ENCODE measurements at places on chromosomes 16 and 17.
A peak's percentile ranks its signal among the peaks of the same experiment; 100 is the strongest.

- DNase-seq = no peak
These were observed 1.9 kb downstream of the EVPLL start for GRCh38 chr17:18379246-18380146.

DNA sequence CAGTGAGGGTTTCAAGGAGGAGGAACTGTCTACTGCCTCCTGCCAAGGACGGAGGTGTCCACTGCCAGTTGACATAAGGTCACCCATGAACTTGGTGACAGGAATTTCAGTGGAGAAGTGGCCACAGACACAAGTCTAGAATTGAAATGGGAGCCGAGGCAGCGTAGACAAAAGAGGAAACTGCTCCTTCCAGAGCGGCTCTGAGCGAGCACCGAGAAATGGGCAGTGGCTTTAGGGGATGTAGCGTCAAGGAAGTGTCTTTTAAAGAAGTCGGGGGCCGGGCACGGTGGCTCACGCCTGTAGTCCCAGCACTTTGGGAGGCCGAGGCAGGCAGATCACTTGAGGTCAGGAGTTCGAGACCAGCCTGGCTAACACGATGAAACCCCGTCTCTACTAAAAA lies 3.1 kb upstream of the SERPINF1 start:
- no peak for DNase-seq

DNA sequence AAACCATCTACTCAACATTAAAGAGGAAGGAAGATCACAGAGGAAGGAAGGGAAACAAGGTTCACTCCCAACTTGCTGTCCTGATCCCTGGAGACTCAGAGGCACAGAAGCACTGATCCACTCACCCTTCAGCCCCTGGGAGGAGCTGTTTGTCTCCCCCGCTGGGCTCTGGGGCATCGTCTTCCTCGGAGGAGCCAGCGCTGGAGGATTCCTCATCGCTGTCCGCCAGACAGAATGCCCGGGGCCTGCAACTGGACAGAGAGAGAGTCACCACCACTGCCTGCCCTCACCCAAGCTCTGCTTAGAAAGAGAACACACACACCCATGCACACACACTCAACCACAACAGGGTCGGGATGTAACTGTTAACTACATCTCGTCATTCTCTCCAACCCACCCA lies 24.8 kb upstream of the ERN1 start:
- DNase-seq = no peak

GRCh38 chr17:72128039-72128438 lies 7.2 kb downstream of the SOX9 start:
- no peak for DNase-seq

DNA sequence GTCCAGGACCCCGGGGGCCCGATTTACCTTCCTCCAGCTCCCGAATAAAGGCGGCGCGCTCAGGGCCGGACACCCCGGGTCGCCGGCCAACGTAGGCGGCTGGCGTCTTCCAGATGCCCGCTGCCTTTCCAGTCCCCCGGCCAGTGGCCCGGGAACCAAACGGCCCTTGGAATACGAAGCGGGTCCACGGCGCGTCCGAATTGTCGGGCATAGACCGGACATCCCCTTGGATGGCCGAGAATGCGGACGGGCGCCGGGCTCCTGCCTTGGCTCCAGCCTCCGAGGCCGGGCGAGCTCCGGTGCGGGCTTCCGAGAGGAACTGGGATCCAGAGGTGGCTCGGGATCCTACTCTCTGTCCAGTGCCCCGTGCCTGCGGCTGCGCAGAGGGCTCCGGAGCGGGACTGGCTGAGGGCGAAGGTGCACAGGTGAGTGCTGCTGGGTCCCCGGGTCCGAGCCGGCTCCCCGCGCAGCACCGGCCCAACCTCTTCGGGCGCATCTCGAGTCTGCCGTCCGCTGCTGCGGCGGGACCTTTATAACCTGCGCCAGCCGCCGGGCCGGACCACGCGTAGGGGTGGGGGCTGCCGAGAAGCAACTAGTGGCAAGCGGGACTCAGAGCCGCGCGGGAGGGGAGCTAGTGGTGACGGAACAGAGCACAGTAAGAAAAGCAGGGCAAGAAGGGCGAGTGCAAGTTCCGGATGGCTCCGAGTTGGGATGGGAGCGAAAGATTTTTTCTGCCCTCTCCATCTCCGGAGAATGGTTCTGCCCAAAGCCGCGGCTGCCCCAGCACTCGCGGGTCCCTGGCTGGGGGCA lies at the start of gene HAP1:
TSS of gene HAP1 (minus strand) at position 505 of the 810 bp plus-strand sequence. CDS start at position 496, 9 bp downstream.
- DNase-seq = peak; percentile 15

DNA sequence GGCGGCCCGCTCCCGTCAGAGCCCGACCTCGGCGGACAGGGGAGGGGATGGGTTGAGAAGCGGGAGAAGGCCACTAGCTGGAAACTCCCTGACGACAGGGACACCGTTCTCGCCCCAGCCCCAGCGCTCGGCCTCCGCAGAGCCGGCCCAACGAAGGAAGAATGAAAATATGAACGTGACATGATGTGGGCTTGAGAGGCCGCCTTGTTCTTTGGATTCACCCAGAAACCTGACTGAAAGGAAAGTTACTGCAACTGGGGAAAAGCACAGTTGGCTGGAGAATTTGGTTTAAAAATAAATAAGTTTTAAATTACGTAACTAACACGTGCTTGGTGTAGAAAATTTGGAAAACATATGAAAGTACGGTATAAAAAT lies 21.1 kb downstream of the NPTX1 start:
- no peak for DNase-seq

- no peak for DNase-seq
These were observed 1.7 kb downstream of the ADORA2B start for GRCh38 chr17:15946611-15947120.

DNA sequence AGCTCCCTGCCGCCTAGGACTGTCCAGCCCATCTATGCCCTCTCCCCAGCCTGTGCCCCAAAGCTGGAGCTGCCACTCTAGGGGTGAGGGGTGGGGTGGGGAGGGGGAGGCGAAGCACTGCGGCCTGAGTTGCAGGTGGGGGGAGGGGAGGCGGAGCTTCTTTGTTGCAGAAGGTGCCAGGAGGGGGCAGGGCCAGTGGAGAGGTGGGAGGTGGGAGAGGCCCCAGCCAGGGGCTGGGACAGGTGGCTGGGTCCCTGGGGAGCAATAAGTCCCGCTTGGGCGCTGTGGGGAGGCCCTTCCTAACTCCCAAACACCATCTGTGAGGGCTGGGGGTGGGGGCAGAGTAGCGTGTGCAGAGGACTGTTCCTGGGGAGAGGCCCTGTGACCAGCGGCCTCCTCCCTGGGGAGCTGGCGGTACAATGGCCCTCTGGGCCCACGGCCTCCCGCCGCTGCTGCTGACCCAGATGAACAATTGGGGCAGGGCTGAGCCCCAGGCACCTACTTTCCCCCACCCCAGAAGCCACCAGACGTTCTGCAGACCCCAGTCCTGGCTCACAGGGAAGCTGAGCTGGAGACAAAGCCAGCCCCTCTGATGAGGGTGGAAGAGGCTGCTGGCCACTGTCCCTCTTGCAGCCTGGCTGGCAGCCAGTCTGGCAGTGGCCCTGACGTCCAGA lies 2.2 kb upstream of the NTN3 start:
- DNase-seq = no peak

DNA sequence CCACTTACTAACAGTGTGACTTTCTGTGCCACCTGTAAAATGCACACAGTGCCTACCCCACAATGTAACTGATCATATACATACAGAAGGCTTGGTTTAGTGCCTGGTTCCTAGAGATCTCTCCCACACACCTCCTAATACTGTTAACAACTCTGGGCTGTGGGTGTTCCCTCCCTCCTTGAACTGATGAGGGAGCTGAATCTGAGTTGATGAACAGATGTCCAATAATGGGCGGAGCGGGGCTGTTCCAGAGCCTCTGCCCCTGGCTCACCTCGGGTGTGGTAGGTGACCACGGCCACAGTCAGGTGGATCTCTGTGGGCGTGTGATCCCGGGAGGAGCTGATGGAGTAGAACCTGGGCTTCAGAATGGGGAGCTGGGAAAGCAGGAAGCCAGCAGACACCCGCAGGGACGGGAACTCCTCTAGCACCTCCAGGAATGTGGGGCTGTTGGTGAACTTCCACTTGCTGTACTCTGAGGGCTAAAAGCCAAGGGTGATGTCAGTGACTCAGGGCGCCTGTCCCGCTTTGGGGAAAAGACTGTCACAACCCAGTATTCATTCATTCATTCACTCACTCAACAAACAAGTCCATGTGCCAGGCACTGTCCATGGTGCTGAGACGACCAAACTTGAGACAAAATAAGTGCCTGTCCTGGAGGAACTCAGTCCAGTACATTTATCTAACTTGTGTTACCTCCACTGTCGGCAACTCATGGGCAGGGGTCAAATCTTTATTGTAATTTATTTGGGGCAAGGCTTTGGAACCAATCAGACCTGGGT lies 37.6 kb downstream of the NOS2 start:
- no peak for DNase-seq

GRCh38 chr17:54900457-54901229 lies at the start of gene TOM1L1:
Gene TOM1L1 (plus strand): TSS chr17:54900852. CDS start chr17:54900866, 14 bp downstream.
- no peak for DNase-seq

DNA sequence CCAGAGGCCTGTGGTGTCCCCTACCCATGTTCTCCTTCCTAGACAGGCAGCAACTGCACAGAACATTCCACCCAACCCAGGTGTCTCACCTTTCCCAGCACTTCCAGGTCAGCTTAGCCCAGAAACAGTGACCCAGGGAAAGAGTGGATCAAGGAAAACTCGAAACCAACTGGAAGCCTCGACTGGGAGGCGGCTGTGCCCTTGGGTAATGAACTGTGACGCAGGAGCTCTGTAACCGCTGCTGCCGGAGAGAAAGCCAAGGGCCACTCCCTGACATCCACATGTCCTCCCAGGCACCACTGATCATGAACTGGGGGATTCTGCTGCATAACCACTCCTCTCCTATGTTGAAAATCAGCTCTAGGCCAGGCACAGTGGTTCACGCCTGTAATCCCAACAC lies 34.4 kb downstream of the WDR59 start:
- no peak for DNase-seq

GRCh38 chr17:8821446-8822105 lies 22.4 kb upstream of the MFSD6L start:
- no peak for DNase-seq

- no peak for DNase-seq
These were observed 85.9 kb upstream of the TBX2 start for GRCh38 chr17:61313461-61314326.

DNA sequence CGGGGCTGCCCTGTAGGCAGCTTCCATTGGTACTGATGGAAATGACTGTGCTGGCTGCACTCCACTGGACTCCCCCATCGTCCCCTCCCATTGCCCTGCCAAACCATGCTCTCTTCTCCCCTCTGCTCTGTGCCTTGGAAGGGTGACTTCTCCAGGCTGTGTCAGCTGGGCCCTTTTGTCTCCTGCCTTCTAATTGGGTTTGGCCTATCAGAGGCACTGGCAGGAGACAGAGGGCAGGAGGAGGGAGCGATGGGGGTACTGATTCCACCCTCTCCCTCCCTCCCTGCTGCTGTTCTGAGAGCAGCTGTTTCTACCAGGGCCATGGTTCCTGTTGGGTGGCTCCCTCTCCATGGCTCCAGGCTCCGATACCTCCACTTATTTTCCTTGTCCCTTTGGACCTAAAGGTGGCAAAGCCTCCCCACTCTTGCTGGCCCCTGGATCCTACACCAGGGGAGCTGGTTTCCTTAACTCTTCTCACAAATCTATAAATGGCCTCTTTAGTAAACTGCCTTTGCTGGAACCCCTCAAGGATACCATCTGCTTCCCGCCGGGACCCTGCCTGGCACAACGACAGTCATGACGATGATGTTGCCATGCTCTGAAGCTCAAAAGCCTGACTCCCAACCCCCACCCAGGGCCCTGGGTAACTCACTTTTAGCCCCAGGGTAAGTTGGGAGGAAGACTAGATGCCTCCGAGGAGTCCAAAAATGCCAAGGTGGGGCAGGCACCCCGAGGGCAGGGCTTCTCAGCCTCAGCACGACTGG lies 123.8 kb upstream of the RPL38 start:
- no peak for DNase-seq

- no peak for DNase-seq
These were observed 4.4 kb downstream of the PRSS36 start for GRCh38 chr16:31145398-31145990.

- no peak for DNase-seq
These were observed 99.5 kb downstream of the MYO1D start for GRCh38 chr17:32777436-32777835.

DNA sequence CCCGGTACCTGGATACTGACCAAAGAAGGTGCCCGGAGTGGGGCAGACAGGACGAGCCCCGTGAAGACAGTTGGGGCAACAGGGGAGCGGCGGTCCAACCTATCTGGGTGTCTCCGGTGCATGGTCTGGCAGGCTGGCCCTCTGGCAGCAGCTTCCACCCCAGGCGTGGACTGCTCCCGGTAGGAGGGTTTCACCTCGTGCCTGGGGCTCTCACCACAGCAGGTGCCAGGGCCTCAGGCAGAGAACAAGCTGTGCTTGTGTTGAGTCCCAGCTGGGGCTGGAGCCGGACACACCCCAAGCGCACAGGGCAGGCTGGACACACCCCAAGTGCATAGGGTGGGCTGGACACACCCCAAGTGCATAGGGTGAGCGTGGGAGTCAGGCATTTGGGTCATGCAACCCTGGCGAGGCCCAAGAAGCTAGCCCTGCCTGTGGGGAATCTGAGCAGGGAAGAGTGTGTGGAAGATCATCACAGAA lies 1.5 kb upstream of the FBXL16 start:
- no peak for DNase-seq

DNA sequence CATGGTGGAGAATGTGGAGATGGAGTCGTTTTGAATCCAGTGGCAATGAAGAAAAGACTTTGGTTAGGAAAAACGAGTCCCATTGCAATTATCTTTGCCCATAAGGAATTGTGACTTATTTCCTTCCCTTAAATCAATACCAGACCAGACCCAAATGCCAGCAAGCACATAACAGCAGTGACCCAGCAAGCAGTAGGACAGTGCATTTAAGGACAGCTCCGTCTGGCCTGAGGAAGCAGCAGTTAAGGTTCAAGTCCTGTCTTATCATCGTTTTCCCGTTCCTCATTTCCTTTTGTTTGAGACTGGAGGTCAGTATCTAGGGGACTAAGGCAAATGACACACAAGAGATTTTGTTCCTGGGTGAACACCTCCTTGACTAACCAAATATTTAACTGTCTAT lies 74.6 kb upstream of the FAM20A start:
- no peak for DNase-seq

GRCh38 chr16:73298562-73298961 lies 250.6 kb upstream of the ZFHX3 start:
- DNase-seq = no peak

DNA sequence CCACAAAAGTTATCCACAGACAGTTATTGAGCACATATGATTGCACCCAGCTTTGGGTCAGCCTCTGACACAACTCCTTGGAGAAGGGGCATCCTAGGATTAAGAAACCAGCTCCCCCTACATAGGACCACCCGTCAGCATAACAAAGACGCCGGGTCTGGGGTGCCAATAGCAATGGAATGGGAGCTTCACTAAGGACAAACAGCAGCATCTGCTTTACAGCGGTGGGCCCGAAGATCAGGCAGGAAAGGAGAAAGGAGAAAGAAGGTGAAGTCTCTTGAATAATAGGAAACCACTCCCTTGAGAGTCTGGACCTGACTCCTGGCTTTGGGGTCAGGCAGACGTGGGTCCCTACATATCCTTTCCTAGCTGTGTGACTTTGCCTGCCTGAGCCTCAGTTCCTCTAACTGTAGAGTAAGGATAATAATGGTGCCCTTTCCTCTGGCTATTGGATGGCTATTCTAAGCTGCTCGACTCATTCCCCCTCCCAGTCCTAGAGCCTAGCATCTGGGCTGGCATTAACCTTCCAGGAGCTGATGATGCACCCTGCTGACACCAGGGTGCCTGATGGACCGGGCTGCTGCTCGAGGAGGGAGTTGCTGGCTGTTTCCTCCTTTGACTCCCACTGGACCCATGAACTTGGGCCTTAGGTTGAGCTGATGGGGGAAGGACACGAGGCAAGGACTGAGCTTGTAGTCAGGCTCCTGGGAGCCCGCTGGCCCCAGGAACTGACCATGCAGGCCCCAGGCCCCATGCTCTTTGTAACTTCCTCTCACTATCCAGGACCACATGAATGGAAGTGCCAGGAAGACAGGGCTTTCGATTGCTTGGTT lies 94.2 kb downstream of the C16orf78 start:
- DNase-seq = no peak
